ENCODE measurements at places on chromosomes 6 and 20. TPM values are rescaled to one million over a fixed set of nuclear protein-coding genes. Genes with fewer than 3 reads are reported as not detected.

ULBP1 gene
- not detected for polyA plus RNA-seq

BPIFB4 gene
- not detected for polyA plus RNA-seq

TAAR1 gene
- not detected for polyA plus RNA-seq

DNAAF9 gene
- 1.4 TPM for polyA plus RNA-seq

SRMS gene
- not detected for polyA plus RNA-seq

ABHD16B gene
- not detected for polyA plus RNA-seq

GRCh38 chr6:120395330-120395729 is 939.0 kb downstream of the TBC1D32 start:
- DNase-seq, result no peak
- no peaks in the 10 kb centered on the region for H3K4me1 ChIP-seq
- H3K36me3 ChIP-seq, result no peaks in the 10 kb centered on the region
- H3K27ac ChIP-seq, result no peak overlapping the region

DNA sequence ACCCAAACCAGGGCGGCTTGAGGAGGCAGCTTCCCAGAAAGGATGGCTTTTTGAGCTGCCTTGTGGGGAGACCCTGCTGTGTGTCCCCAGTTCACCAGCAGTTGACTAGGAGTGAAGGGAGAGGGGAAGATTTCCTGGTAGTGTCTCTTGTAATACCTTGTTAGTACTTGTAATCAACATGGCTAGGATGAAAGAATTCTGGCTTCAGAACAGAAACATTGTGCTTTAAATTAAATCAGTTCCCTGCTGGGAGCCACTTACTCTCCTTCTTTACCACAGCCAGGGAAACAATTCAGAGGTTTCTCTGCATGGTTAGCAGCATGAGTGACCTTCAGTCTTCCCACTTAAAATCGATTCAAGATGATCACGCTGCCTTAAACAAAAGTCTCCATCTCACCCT is 525.4 kb upstream of the ID4 start:
- no peaks in the 10 kb centered on the region for H3K4me1 ChIP-seq
- no peaks in the 10 kb centered on the region for H3K36me3 ChIP-seq
- H3K27me3 ChIP-seq, result no peaks in the 10 kb centered on the region
- DNase-seq, result no peak
- H3K27ac ChIP-seq, result no peak overlapping the region
- H3K4me3 ChIP-seq, result no peak overlapping the region

DNA sequence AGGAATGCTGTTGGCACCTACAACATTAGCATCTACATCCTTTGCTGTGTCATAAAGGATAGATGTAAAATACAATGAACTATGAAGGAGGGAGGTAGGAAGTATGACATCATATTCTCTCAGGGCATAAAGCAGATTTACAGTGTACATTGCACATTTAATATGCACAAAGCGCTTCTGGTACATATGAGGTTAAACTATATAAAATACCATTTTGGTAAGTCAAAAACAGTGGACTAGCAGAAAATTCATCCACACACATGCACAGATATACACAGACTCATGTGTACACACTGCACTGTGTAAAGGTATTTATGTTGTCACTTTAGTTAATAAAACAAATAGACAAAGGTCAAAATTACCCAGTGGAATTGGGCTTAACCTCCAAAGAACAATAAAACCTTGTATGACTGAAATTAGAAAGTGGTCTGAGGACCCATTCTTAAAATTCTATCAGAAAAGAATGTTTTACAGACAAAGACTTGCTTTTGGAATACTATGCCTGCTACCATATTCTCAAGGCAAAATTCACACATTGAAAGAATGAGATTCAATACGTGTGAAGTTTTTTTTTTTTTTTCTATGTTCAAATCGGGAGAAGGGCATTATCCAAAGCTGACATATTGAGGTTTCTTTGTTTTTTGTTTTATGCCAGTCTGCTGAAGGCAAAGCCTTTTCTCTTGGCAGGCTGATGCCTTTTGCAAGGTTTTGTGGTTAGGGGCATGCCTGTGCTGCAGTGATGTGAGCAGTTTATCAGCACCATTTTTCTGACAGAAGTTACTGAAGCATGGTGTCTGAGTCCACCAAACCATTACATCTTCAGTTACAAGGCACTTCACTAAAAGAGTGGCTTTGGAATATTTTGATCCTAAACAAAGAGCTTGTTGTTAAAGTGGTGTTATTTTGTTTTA is 199.0 kb downstream of the PLCB1 start:
- no peaks in the 10 kb centered on the region for H3K4me1 ChIP-seq
- no peaks in the 10 kb centered on the region for H3K36me3 ChIP-seq
- no peak overlapping the region for H3K4me3 ChIP-seq
- H3K27ac ChIP-seq, result no peak overlapping the region
- DNase-seq, result no peak
- no peaks in the 10 kb centered on the region for H3K27me3 ChIP-seq

- DNase-seq, result no peak
- H3K4me1 ChIP-seq, result peaks cover 33% of the 10 kb centered on the region
- no peaks in the 10 kb centered on the region for H3K27me3 ChIP-seq
- peaks cover 41% of the 10 kb centered on the region for H3K36me3 ChIP-seq
These were observed 15.4 kb downstream of the SRSF3 start for GRCh38 chr6:36609582-36609981.

DNA sequence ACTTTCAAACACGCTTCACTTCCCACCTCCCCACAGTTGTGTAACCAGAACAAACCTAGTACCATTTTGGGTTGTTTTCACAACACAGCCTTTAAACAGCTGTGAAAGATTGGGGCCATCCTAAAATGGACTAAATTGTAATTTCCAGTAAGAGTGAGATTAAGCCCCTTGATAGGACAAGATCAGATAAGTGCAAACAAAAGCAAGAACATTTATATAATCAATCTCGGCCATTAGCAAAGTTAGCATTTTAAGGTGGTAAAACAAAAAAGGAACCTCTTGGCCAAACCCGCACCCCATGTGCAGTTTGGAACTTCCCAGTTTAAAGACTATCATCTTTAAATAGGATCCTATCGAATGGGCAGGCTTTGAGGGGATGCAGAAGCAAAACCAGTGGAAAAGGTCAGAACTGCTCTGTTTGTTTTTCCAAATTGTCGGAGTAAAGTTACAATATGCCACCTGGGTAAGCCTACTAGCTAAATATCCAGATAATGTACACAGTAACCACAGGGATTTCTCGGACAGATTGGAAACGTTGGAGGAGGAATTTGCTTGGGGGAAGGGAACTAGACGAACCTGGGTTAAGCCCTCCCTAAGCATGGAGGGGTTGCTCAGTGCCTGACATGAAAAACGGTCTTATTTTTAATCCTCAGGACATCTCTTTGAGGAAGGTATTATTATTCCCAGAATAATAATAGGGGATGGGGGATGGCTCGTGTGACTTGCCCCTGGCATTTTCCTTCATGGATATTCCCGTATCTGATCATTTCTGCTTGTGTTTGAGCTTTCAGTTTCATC is 159.8 kb upstream of the SALL4 start:
- no peaks in the 10 kb centered on the region for H3K36me3 ChIP-seq
- no peaks in the 10 kb centered on the region for H3K27me3 ChIP-seq
- no peaks in the 10 kb centered on the region for H3K4me1 ChIP-seq
- no peak for DNase-seq
- no peak overlapping the region for H3K4me3 ChIP-seq

- no peaks in the 10 kb centered on the region for H3K36me3 ChIP-seq
- no peaks in the 10 kb centered on the region for H3K27me3 ChIP-seq
- no peak for DNase-seq
- no peak overlapping the region for H3K4me3 ChIP-seq
These were observed 273.0 kb upstream of the PREP start for GRCh38 chr6:105675715-105676397.
